ENCODE measurements at places on chromosomes 5 and 9.

DNA sequence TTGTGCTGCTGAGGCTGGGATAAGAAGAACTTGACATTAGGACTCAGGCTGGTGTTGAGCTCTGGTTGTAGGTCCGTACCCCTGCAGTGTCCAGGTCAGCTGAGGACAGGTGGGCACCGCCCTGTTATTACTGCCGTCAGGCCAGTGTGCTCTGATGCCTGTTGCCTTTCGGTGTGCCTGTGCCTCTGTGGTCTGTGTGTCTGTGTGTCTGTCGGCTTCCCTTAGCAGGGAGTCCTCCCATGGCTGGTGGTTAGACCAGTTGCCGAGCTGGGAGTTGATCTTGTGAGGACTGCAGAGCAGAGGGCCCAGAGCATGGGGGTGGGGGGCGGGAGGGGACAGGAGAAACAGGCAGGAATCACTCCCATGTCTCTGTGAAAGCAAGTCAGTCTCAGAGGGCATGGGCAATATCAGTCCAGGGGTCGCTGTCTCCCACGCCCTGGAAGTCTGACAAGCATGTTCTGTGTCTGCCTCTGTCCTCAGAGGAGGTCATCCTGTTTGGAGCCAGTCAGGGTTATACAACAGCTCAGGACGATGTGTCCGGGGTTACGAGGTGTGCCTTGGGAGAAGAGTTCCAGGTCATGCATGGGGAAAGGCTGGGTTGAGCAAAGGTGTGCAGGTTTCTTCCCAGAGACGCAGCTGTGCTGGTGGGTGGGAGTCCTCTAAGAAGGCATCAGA lies 67.3 kb upstream of the GARNL3 start:
- DNase-seq, result no peak

GRCh38 chr5:150144879-150145278 lies 10.8 kb downstream of the PDGFRB start:
- peak; percentile 65 for DNase-seq

DNA sequence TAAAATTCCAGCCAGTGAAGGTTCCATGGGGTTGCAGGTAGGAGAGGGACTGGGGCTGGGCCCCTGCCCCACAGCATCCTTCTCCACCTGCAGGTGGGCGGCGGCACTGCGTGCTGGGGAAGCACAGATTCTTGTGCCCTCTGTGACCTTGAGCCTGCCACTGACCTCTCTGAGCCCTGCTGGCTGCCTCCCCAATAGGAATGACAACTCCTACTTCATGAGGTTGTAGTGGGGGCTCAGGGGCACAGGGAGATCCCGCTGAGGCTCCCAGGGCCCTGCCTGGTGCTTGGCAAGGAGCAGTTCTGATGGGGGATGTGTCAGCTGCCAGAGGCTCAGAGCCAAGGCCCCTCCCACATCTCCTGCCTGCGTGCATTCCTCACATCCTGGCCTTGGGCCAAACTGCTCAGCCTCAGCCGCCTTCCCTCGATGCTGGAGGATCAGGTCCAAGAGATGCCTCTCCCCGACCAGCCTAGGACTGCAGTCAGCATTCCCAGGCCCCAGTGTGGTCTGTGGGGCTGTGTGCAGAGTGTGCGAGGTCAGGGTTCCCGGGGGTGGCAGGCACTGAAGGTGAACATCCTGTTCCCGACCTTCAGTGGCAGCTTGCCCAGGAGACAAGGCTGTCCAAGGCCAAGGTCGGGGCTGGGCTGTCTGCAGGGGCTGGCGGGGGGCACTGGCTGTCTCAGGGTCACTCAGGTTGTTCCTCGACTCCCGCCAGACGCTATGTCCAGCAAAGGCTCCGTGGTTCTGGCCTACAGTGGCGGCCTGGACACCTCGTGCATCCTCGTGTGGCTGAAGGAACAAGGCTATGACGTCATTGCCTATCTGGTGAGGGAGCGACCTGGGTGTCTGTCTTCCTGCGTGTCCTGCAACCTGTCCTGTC lies 7.0 kb downstream of the ASS1 start:
- DNase-seq, result peak; percentile 90

DNA sequence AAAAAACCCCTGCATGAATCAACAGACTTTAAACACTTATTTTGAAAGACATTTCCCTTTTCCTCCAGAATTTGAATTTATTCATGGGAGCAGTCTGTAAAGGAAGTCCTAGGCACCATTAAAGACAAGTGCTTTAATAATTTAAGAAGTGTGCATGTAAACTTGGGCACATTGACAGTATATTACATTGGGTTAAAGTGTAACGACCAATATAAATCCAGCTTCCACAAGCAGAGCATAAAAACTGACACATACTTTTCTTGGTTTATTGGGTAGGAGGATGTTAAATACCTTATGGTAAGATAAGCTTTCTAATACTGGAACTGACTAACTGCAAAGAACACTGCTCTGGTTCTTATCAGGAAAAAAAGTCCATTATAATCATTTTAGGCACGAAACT lies 1.2 kb upstream of the ENTREP1 start:
- DNase-seq, result no peak

DNA sequence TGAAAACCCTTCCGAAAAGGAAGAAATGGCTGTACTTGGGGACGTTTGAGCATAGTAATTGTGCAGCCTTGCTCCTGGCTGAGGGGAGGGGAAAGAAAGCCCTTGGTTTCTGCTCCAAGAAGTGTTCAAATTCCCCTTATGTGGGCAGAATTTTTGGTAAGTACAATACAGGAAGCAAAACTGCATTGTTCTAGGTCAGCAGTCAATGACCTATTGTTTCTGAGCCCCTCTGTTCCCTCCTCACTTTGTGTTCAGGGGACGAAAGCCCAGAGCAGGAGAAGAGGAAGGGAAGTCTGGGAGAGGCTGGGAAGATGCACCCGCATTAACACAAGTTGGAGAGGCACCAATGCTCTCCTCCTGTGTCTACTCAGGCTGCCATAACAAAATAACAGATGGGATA lies 11.9 kb downstream of the BASP1 start:
- no peak for DNase-seq
